ENCODE measurements at places on chromosomes 6 and 20.

DNA sequence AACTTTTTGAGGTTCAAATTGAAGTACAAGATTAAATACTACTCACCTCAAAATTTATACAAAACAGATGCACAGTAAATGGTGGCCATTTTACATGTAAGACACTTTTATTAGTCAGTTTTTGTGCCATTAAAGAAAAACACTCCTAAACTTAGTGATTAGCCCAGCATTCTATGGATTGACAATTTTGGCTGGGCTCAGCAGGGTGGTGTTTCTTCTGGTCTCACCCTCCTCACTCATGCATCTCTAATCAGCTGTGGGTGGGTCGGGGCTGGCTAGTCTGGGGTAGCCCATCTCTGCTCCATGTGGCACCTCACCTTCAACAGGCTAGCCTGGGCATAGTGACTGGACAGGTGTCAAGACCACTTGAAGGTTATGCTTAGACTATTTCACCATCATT is 71.6 kb upstream of the BTBD3 start:
- DNase-seq = no peak

- DNase-seq = no peak
Observed at GRCh38 chr20:37781626-37782025, 87.8 kb downstream of the CTNNBL1 start.

DNA sequence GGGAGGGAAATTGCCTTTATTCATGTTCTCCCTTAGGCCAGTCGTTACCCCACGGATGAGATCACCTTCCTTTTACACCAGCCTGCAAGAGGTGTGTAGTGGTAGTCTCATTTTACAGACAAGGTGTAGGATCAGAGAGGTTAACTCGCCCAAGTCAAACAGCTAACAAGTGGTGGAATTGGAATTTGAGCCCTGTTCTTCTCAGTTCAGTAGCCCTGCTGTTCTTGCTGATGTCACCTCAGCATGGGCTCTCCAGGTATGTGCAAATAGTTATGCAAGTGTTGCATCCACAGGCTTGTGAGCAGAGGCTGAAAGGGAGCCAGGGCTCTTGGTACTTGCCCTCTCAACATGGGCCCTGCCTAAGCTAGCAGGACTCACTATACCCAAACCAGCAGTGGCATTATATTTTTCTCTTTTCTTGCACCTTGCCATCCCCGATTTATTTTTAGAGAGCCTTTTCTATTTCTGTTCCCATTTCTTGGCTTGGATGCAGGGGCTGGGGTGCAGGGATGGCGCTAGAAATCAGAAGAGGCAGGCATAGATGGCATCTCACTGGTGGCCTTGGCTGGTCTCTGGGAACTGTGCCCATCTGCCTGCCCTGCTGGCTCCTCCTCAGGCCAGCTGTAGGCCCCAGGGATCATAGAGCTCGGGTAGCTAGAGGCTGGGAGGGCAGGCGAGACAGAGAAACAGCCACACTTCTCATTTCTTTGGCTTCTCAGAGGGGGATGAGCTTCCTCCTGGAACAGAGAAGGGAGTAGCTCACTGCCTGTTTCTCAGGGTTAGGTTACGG is 18.2 kb downstream of the PPARD start:
- peak; percentile 34 for DNase-seq

- peak; percentile 80 for DNase-seq
Observed at GRCh38 chr6:166515072-166515810, 71.2 kb downstream of the RAMACL start.

DNA sequence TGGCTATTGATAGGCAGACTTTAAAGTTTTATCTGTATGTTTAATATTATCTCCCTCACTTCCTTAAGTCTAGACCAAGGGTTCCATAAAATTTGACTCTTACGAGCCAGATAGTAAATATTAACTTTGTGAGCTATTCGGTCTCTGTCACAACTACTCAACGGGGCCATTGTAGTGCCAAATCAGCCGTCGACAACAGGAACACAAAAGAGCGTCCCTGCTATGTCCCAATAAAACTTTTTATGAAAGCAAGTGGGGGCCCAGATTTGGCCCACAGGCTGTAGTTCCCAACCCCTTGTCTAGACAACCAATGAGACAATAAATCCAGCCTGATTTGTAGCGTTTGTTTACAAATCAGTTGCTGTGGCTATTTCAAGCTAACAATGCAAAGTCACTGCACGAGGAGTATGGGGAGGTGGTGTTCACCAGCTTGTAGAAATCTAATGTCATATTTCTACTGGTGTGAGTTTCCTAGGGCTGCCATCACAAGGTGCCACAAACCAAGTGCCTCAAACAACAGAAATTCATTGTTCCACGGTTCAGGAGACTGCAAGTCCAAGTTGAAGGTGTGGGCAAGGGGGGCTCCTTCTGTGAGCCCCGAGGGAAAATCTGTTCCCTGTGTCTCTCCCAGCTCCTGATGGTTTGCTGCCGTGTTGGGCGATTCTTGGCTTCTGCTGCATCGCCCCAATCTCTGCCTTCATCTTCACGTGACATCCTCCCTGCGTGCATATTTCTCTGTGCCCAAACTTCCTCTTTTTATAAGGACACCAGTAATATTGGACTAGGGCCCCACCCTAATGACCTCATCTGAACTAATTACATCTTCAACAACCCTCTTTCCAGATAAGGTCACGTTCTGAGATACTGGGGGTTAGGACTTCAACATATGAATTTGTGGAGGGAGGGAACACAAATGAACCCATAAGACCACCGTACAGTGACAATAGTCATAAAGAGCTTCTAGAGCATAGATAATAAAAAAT is 356.0 kb upstream of the JARID2 start:
- DNase-seq = no peak

- DNase-seq = no peak
Observed at GRCh38 chr6:47663462-47664216, 34.7 kb upstream of the ADGRF4 start.

GRCh38 chr20:10719740-10720385 is 46.1 kb upstream of the JAG1 start:
- DNase-seq = no peak

- DNase-seq = no peak
Observed at GRCh38 chr20:47865451-47865850, 80.2 kb upstream of the SULF2 start.

- DNase-seq = peak; percentile 78
Observed at GRCh38 chr20:31551163-31552081, 37.2 kb downstream of the HM13 start.
